ENCODE measurements at places on chromosomes 2 and 18.

DNA sequence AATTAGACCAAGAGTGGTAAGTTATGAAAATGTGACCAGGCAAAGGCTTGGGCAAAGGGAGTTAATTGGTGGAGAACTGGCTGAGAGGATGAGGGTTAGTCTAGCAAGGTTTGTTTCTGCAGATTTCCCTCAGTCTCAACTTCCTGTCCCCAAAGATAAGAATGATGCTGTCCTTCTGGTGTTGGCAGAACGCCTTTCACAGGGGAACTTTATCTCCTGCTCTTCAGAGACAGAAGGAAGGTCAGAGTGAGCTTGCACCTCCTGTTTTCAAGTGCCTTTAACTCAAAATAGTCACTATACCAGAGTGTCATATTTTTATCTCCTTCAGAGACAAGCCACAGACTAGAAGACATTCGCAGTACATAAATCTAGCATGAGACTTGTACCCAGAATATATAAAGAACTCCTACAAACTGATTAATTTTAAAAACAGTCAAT is 95.7 kb downstream of the TEX51 start:
- no peak overlapping the region for H3K4me3 ChIP-seq
- H3K27ac ChIP-seq, result no peak overlapping the region
- no peaks in the 10 kb centered on the region for H3K4me1 ChIP-seq
- H3K27me3 ChIP-seq, result no peaks in the 10 kb centered on the region
- H3K36me3 ChIP-seq, result no peaks in the 10 kb centered on the region

DNA sequence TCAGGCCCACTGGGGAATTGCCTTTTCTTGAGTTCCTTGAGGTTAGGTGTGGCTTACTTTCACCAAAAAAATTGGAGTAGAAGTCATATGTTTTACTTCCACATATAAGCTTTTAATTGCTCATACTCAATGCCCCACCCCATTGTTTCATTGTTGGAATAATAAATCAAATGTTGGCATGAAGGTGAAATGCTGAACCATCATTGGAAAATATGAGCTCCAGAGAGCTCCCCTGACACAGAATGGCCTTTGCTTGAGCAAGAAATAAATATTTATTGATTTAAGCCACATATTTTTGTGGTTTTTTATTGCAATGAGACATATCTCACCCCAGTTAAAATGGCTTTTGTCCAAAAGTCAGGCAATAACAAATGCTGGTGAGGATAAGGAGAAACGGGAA is 167.3 kb upstream of the SRD5A2 start:
- no peaks in the 10 kb centered on the region for H3K4me1 ChIP-seq
- no peak for DNase-seq
- H3K27me3 ChIP-seq, result no peaks in the 10 kb centered on the region
- no peak overlapping the region for H3K4me3 ChIP-seq
- no peaks in the 10 kb centered on the region for H3K36me3 ChIP-seq

DNA sequence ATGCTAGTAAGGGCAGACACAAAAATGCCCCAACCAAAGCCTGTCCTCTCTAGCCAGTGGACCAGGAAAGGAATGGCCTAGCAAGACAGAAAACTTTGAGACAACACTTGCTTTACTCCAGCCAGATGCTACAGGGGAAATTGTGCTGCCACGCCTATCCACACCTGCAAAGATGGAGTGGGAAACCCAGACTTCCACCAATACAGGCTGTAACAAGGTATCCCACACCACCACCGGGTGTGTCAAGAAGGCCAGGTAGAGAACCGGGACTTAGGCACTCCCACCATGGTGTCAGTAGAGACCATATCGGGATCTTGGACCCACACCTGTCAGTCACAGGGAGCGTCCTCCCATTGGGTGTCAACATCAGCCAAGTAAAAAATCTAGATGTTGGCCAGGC is 16.2 kb upstream of the ESPNL start:
- H3K4me1 ChIP-seq, result no peaks in the 10 kb centered on the region
- H3K27ac ChIP-seq, result no peak overlapping the region
- H3K36me3 ChIP-seq, result no peaks in the 10 kb centered on the region

GRCh38 chr2:238513346-238513745 is 86.6 kb downstream of the ASB1 start:
- no peaks in the 10 kb centered on the region for H3K36me3 ChIP-seq
- H3K27ac ChIP-seq, result no peak overlapping the region
- H3K4me1 ChIP-seq, result peaks cover 29% of the 10 kb centered on the region
- DNase-seq, result peak; percentile 59
- no peak overlapping the region for H3K4me3 ChIP-seq
- no peaks in the 10 kb centered on the region for H3K27me3 ChIP-seq

DNA sequence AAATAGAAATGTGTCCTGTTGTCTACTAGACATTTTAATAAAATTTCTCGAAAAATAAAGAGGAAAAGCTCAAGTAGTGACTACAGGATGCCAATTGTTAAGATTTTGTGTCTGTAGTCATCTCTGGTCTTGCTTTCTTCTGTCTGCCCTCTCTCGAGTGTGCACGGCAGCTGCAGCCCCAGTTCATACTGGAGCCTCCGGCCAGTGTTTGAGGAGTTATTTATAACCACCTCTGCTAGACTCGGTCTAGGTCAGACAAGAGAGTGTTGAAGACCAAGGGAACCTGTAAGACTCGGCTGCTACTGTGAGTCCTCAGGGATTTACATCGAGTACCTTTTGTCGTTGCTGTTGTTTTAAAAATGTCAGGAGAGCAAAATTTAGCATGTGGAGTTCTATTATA is 810.1 kb upstream of the POU3F3 start:
- H3K27me3 ChIP-seq, result no peaks in the 10 kb centered on the region
- peaks cover 10% of the 10 kb centered on the region for H3K4me1 ChIP-seq
- DNase-seq, result peak; percentile 23
- H3K27ac ChIP-seq, result no peak overlapping the region
- no peak overlapping the region for H3K4me3 ChIP-seq

DNA sequence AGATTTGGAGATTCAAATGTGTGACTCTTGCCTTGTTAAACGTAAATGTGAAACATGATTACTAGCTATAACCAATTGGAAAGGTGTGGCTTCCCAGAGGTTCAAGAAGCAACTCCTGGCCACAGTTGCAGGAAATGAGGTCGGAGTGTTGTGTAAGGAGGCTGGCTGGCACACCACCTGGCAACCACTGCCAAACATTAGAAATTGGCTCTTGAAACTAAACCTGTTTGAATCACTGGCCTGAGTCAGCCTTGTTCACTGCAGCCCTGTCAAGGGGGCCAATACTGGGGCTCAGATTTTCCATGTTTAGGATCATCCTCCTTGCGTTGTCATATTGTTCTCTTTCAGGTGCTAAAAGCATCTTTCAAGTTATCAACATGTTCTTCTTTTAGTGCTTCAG is 206.3 kb downstream of the ARL6IP6 start:
- no peaks in the 10 kb centered on the region for H3K36me3 ChIP-seq
- no peak for DNase-seq
- H3K4me3 ChIP-seq, result no peak overlapping the region
- H3K4me1 ChIP-seq, result no peaks in the 10 kb centered on the region
- no peak overlapping the region for H3K27ac ChIP-seq

GRCh38 chr2:176639671-176640070 is 370.4 kb downstream of the MTX2 start:
- DNase-seq, result no peak
- H3K36me3 ChIP-seq, result no peaks in the 10 kb centered on the region
- H3K4me3 ChIP-seq, result no peak overlapping the region
- H3K27me3 ChIP-seq, result peaks cover 97% of the 10 kb centered on the region

DNA sequence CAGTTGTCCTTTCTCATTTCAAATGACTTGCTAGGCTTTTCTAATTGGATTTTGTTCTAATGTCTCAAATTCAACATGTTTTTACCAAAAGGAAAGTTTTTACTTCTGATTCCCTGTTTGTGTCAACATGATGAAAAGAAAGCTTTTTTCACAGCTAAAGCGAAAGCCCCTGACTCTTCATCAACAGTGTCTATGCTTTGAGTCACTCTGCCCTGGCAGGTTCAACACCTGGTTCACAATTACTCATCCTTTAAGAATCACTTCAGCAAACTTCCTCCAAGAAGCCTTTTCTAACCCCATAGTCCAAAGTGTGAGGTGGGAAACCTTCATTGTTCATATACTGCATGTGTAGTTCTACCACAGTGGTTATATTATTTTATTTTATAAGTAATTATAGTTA is 7.6 kb upstream of the DSG2 start:
- no peak overlapping the region for H3K4me3 ChIP-seq
- H3K36me3 ChIP-seq, result no peaks in the 10 kb centered on the region
- H3K27ac ChIP-seq, result no peak overlapping the region
- H3K27me3 ChIP-seq, result no peaks in the 10 kb centered on the region
- no peak for DNase-seq
- no peaks in the 10 kb centered on the region for H3K4me1 ChIP-seq

DNA sequence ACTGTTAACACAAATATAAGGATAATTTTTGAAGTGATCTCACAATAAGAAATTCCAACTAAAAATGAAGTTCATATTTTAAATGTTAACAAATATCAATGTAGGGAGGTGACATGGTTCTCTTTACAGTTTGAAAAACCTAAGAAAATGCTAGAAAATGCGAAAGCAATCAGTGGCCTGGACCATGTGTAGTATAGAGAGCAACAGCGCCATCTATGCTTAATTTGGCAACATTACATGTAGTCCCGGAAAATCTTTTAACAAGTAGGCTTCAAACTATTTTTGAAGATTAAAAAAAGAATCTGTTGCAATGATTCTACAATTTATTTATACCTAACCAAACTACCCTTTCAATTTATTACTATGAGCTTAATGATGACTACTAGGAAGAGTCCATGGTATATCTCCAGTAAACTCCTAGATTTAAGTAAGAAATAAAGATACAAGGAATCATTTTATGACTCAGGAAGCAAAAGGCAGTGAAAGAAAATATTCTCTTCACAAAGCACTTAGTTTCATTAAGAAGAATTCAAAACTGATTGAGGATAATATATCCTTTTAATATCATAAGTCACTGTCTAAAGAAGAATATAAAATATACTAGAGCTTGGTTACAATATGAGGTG is 33.3 kb downstream of the NDUFA10 start:
- H3K4me1 ChIP-seq, result no peaks in the 10 kb centered on the region
- H3K27me3 ChIP-seq, result no peaks in the 10 kb centered on the region
- DNase-seq, result peak; percentile 63
- H3K4me3 ChIP-seq, result no peak overlapping the region

DNA sequence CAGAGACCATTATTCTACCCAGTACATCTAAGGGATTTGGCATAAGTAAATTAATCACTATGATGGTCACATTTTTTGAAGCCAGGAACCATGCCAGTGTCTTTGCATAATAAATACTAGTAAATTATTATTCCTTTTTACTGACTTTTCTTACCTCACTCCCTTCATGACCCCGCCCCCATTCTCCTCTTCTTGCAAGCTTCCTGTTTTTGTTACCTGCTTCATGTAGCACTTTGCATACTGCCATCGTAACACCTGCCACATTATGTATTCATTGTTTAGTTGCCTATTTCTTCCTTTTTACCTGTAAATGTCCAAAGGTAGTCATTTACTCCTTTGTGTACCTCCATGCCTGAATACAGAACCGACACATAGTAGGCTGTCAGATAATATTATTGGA is 309.5 kb downstream of the KIAA1328 start:
- no peak overlapping the region for H3K4me3 ChIP-seq
- H3K27ac ChIP-seq, result no peak overlapping the region
- no peaks in the 10 kb centered on the region for H3K36me3 ChIP-seq
- no peaks in the 10 kb centered on the region for H3K27me3 ChIP-seq
- peaks cover 10% of the 10 kb centered on the region for H3K4me1 ChIP-seq
